Natural killer cell (primary cell): ENCODE measurements at places on chromosomes 2 and 18.

DNA sequence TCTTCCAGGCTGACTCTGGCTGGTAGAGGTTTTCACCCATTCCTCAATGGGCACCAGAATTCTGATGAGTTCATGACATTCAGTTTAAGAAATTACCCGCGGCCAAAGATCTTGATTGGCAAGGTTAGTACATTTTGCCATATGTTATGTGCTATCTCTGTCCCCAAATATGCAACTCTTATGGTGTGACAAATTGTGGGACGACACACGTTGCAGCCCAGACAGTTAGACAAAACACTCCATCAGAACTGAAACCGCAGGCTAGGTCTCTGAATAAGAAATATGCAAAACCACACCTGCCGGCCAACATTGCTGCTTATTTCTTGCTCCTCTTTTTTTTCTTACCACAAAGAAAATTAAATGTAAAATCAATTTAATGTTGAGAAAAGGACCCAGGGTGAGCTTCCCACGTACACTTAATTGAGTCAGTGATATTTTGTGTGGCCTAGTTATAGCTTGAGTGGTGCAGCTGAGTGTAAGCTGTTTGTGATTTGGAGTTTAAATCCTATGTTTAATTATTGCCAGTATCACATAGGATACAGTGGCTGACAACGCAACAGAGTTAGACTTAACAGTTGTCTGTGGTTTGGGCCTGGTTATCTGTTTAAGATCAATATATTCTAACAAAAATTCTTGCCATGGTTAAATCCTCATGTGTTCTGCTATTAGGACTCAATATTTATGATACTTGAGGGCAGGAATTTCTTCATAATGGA lies 35.7 kb upstream of the LTBP1 start:
- H3K36me3 ChIP-seq = no peaks in the 10 kb centered on the region
- H3K27me3 ChIP-seq = no peaks in the 10 kb centered on the region
- no peak overlapping the region for H3K4me3 ChIP-seq
- DNase-seq = no peak
- no peaks in the 10 kb centered on the region for H3K4me1 ChIP-seq

DNA sequence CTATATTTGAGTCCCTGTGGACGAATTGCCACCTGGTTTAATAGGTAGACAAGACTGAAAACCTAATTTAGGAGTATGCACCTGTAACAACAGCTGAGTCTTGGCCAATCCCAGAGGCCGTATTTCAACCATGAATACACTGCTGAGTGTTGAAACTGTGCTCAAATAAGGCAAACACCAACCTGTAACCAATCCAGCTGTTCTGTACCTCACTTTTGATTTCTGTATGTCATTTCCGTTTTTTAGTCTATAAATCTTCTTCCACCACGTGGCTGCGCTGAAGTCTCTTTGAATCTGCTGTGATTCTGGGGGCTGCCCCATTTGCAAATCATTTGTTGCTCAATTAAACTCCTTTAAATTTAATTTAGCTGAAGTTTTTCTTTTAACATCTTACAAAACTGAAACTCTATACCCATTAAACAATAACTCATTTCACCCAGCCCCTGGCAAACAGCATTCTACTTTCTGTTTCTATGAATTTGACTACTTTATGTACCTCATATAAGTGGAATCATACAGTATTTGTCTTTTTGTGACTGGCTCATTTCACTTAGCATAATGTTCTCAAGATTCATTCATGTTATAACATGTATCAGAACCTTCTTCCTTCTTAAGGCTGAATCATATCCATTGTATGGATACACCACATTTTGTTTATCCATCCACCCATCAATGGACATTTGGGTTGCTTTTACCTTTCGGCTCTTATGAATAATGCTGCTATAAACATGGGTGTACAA lies 7.5 kb upstream of the YPEL5 start:
- no peaks in the 10 kb centered on the region for H3K36me3 ChIP-seq
- H3K4me1 ChIP-seq = no peaks in the 10 kb centered on the region
- peaks cover 4% of the 10 kb centered on the region for H3K27me3 ChIP-seq
- peak; percentile 71 for DNase-seq
- H3K27ac ChIP-seq = no peak overlapping the region
- no peak overlapping the region for H3K4me3 ChIP-seq

- H3K36me3 ChIP-seq = no peaks in the 10 kb centered on the region
- peak overlapping the region; percentile 17 for H3K4me3 ChIP-seq
- peak overlapping the region; percentile 77 for H3K27ac ChIP-seq
- no peak for DNase-seq
Measured at GRCh38 chr2:144452169-144452988, 67.5 kb downstream of the ZEB2 start.

DNA sequence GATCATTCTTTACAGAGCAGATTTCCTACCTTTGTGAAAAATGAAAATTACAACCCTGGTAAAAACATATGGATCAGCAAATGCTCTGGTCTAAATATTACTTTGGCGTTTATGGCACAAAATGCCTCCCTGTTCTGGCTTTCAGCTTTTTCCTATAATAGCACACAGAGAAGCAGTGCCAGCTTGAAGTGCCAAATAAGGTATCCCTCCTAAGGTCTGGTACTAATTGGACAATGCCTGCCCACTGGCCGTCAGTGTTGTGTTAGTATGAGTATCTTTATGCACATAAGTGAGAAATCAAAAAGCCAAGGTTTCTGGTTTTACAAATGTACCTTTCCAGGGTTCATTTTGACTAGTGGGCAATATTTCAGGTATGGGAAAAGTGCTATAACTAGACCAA lies 1293.7 kb upstream of the FAM98A start:
- no peak for DNase-seq
- no peak overlapping the region for H3K27ac ChIP-seq
- H3K4me1 ChIP-seq = no peaks in the 10 kb centered on the region
- H3K36me3 ChIP-seq = no peaks in the 10 kb centered on the region
- no peak overlapping the region for H3K4me3 ChIP-seq

- no peak for DNase-seq
- no peak overlapping the region for H3K27ac ChIP-seq
- H3K4me1 ChIP-seq = peaks cover 14% of the 10 kb centered on the region
Measured at GRCh38 chr2:6931753-6932152, 14.5 kb downstream of the RNF144A start.

DNA sequence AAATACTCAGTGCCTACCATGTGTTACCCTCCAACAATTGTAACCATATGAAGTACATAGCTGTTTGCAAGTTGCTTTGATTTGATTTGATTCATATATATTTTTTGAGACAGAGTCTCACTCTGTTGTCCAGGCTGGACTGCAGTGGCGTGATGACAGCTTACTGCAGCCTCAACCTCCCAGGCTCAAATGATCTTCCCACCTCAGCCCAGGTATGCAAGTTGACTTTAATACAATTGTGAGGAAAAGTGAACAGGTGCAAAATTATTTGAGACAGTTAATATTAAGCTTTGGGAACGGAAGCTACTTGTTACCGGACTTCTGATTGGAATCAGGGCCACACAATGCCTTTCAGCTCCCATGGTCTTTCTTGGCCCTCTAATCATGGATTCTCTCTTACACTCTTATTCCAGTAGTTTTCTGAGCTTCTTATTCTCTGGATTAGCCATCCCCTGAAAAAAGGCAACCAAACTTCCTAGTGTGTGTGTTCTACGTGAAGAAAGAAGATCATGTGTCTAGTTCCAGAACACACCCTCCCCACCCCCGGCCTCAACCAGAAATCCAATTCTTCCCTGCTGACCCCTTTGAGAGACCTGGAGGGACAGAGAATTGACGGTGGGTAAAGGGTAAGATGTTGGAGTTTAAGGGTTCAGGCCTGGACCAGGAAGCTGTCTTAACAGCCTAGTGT lies 1.1 kb upstream of the RPL37A start:
- H3K27ac ChIP-seq = no peak overlapping the region
- peaks cover 26% of the 10 kb centered on the region for H3K36me3 ChIP-seq
- DNase-seq = no peak
- no peak overlapping the region for H3K4me3 ChIP-seq
- peaks cover 19% of the 10 kb centered on the region for H3K4me1 ChIP-seq

DNA sequence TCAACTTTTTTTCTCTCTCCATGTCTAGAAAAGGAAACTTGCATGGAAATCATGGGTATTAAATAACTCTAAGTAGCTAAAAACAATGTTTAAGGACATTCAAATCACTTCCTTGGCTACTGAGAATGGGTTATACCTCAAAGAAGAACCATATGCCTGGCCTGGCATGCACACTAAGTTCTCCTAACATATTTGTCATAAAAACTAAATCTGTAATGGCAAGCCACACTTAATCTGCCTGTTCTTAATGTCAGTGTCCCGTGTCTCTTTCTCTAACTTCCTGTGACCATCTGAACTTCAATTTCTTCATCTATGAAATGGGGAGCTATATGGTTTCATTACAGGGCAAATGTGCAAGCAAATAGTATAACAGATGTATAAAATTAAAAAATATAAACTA lies 11.1 kb downstream of the PDE1A start:
- no peaks in the 10 kb centered on the region for H3K27me3 ChIP-seq
- H3K4me1 ChIP-seq = no peaks in the 10 kb centered on the region
- H3K27ac ChIP-seq = no peak overlapping the region
- no peak overlapping the region for H3K4me3 ChIP-seq
